NCI-H226 (cell line): ENCODE measurements at places on chromosomes 2 and 18.
A peak's percentile ranks its signal among the peaks of the same experiment; 100 is the strongest.

DNA sequence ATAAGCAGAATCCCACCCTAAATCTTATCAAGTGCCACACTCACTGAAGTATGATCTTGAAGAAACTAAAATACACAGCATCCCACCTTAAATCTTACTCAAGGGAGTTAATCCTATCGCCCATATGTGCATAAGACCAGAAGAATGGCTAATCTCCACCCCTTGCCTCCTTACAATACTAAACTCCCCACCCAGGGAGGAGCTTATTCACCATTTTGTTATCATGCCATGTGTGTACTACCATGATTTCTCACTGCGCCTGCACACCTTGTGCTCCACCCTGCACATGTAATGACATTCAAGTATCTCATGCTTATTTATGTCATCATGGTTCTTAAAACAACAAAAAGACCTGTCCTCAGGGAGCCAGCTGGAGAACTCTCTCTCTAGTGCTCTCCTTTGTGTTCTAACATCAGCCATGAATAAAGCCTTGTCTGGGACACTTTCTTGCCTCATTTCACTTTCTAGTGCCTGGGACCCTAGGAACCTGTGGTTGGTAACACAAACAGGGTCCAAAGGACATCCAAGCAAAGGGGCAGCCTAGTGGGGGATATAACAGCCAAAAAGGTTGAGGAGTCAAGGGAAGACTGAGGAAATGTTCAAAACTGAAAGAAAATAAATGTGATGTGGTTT lies 87.4 kb downstream of the SLC66A3 start:
- DNase-seq: no peak

DNA sequence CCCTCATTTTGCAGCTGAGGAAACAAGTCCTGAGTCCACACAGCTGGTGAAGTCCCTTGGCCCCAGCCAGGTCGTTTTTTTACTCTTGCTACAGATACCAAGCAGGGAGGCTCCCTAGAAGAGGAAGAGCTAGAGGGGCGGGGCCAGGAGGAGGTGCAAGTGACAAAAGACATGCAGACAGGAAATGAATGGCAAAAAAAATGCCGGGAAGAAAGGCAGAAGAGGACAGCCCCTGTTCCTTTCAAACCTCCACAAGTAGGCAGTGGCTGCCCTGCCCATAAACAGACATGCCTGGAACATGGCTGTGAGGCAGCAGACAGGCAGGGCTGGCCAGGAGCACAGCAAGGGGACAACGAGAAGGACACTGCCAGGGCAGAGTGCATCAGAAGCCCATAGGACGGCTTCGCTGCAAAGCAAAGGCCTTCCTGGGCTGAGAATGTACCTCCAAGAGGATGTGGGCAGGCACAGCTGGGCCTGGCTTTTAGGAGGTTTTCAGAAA lies 108.7 kb downstream of the ZBTB7C start:
- no peak for DNase-seq

- DNase-seq: no peak
These were observed 11.6 kb downstream of the PTPN4 start for GRCh38 chr2:119771331-119771730.

DNA sequence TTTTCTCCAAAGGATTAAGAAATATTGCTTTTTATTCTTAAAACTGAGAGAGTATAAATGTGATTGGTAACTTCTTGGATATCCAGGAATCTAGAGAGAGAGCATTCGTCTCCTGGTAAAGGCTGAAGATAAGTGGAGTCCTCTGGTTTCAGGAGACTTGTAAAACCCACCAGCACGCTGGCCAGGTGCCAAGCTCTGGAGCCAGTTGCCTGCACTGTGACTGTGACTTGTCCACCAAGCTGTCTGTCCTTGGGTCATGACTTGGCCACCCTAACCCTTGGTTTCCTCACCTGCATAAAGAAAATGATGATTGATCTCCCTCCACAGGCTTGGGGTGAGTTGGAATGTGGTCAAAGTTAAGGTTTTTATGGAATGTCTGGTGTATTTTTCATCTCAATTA lies 185.4 kb upstream of the NCKAP5 start:
- DNase-seq: no peak

- DNase-seq: no peak
These were observed 238.1 kb downstream of the TMEM182 start for GRCh38 chr2:102999958-103000357.

DNA sequence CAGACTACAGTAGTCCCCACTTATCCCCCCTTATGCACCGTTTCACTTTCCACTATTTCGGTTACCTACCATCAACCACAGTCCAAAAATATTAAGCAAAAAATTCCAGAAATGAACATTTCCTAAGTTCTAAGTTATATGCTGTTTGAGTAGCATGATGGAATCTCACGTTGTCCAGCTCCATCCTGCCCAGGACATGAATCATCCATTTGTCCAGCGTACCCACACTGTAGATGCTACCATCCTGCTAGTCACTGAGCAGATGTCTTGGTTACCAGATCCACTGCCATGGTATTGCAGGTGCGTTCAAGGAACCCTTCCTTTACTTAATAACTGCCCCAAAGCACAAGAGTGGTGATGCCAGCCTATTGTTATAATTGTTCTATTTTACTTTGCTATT lies 87.9 kb downstream of the ACVR1 start:
- DNase-seq: no peak

GRCh38 chr2:45891719-45892424 lies 240.4 kb downstream of the PRKCE start:
- DNase-seq: no peak

DNA sequence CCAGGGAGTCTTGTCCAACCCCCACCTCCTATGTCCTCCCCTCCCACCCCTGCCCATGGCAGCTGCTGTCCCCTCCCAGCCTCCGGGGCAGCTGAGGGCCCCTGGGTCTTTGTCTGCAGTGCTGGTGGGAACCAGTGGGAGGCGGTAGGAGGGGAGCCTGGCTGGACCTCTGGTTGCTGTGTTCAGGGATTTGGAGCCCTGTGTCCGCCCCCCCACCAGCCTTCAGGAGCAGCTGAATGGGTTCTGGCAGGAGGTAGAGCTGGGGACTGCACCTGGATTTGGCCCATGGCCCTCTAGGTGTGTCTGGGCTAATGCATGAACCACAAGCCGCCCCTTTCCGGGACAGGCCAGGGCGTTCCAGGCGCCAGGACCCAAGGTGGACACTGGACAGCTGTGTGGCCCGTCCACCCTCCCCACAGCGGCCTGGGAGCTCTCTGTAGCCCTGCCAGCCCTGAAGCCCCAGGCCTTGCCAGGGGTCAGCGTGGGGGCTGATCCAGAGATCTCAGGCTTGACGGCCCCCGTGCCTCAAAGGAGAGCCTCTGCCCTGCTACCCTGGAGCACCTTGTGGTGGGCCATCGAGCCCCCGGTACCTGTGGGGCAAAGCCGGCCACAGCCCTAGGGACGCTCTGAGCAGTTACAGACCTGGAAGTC lies 25.4 kb downstream of the GPC1 start:
- DNase-seq: no peak

GRCh38 chr2:667332-667999 lies 9.7 kb downstream of the TMEM18 start:
- peak; percentile 54 for DNase-seq

- DNase-seq: no peak
These were observed 376.1 kb downstream of the IRS1 start for GRCh38 chr2:226423498-226423960.

DNA sequence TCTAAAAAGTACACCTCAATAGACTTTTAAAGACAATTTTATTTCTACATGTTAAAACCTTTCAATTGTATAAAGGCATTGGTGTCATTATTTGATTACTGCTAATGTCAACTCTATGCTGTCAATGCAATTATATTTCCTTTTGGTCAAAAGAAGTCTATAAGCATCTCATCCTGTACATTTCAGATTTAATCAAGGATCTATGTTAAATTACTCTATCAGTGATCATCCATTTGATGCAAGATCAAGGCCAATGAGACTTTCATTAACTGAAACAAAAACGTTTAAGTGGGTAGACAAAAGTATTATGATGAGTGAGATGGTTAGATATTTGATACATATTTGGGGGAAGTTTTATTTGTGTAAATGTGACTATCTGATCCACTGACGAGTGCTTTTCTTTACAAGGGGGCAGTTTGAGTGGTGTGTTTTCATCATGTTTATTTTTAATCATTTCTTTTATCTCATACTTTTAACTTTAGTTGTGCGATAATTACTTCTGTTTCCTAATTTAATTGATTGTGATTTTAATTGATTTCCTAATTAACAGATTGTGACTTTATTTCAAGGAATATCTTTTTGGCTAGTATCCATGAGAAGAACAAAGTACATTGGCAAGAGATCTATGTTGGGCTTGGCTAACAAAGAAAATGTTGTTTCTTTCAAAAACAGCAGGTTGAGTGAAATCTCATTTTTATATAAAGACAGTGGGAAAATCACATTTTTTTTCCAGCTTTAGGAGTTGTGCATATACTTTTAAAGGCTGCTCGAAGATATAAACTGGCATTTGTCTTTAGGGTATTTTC lies 1.1 kb downstream of the ARHGAP28 start:
- no peak for DNase-seq

- DNase-seq: peak; percentile 22
These were observed 506.6 kb upstream of the SPHKAP start for GRCh38 chr2:228688007-228688645.

DNA sequence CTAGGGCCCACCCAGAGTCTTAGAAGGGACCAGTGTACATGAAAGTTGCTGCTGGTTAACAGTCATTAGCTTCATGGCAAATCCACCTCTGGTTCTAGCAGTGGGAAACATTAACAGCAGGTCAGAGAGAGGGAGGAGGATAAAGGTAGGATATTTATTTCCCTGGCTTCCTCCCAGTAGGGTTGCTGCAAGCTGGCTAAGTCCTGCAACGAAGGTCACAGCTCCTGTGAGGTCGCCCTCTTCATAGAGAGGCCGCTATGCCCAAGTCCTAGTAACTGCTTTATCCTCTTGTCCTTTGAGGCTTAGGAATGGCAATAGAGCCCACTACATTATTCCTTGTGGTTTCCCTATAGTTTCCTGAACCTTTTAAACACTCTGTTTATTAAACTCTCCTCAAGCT lies 84.0 kb upstream of the ACSL3 start:
- DNase-seq: no peak

GRCh38 chr2:178250429-178250828 lies 56.1 kb downstream of the OSBPL6 start:
- no peak for DNase-seq

GRCh38 chr2:193584522-193584938 lies 1389.8 kb upstream of the TMEFF2 start:
- DNase-seq: peak; percentile 61

GRCh38 chr2:86304416-86304815 lies 33.0 kb downstream of the REEP1 start:
- no peak for DNase-seq

- DNase-seq: peak; percentile 25
These were observed 7.8 kb downstream of the CCDC85A start for GRCh38 chr2:56191617-56192016.

- DNase-seq: no peak
These were observed 139.5 kb upstream of the LINC00305 start for GRCh38 chr18:64288432-64288831.

DNA sequence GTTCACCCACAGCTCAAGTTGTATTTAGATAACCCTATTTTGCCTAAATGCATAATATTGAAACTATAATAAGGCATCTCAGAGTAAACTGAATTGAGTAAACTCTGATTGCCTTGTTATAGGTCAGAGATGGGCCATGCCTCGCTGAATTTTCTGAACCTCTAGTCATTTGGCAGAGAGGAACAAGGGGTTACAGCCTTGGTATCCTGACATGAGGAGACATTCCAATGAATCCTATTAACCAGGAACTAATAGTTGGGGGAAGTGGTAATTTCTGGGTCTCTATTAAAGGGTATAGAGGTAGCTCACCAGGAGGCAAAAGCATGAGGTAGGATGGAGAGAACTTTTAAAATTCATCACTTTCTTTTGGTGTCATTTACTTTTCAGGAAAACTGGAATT lies 227.4 kb upstream of the CHST9 start:
- DNase-seq: no peak

DNA sequence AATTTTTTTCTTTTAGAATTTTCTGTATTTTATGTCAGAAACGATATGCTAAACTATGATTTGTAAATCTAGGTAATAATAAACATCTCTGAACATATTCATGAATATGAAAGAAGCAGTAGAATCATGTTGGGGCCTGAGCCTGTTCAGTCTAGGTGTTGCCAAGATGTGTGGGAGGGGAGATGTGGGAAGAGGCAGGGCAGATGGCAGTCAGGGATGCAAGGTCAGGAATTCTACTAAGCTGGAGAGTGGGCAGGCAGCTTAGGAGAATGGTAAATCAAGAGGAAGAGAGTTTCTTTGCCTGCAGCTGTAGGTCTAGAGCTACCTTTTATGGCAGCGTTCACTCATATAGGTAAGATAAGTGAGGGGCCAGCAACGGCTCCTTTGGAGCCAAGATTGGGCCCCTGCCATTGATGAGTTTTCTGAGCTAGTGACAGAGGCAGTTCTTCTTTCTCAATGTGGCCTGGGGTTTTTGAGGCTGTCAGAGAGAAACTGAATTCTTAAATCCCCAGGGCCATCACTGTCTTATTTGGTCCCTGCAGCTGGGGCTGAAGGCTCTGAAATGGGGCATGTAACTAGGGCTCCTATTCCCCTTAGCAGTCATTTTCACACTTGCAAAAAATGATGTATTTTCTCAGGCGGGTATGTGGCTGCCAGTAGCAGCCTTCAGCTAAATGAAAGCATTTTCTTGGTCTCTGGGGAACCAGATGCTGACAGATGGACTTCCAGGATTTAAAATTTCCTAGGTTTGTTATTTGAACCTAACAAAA lies 232.8 kb downstream of the PIK3C3 start:
- DNase-seq: peak; percentile 43

GRCh38 chr2:173002751-173003541 lies 72.7 kb upstream of the MAP3K20 start:
- peak; percentile 31 for DNase-seq

DNA sequence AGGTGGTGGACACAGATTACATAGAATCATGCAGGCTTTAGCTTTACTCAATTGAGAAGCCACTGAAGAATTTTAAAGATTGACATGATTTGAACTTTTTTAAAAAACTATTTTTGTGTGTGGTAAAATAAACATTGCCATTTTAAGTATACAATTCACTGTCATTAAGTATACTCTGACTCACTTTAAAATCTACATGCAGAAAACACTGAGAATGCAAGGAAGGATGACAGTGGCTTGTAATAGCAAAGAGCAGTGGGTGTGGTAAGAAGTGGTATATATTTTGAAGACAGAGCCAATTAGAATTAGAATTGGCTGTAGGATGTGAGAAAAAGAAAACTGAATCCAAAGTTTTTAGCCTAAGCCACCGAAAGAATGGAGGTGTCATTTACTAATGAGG lies 14.9 kb downstream of the TRMT61B start:
- DNase-seq: no peak

GRCh38 chr2:205640716-205641115 lies 41.6 kb upstream of the NRP2 start:
- no peak for DNase-seq

DNA sequence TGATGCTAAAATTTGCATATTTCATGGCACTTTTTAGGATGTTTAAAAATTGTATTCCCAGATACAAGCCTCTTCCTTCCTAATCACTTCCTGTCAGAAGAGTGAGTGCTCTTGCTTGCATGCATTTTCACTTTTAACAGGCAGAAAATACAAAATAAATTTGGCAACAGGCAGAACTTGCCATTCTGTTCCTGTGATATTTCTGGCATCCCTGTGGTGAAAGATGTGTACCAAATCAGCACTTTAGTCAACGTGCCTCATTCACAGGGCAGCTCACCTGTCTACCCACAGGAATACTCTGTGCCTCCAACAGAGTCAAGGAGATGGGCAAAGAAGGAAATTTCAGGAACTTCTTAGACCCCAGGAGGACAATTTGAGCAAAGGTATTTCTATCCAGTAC lies 360.9 kb downstream of the AKAIN1 start:
- DNase-seq: no peak
